ENCODE measurements at places on chromosomes 5 and 9. TPM values are rescaled to one million over a fixed set of nuclear protein-coding genes. Genes with fewer than 3 reads are reported as not detected.
A peak's percentile ranks its signal among the peaks of the same experiment; 100 is the strongest.

The PLAC8L1 gene
- not detected for total RNA-seq

The SLC2A8 gene
- 58.1 TPM for total RNA-seq

The PCDHGA7 gene
- total RNA-seq: 1.3 TPM

The ADAMTS16 gene
- 1.7 TPM for total RNA-seq

The NEUROG1 gene
- total RNA-seq: not detected

DNA sequence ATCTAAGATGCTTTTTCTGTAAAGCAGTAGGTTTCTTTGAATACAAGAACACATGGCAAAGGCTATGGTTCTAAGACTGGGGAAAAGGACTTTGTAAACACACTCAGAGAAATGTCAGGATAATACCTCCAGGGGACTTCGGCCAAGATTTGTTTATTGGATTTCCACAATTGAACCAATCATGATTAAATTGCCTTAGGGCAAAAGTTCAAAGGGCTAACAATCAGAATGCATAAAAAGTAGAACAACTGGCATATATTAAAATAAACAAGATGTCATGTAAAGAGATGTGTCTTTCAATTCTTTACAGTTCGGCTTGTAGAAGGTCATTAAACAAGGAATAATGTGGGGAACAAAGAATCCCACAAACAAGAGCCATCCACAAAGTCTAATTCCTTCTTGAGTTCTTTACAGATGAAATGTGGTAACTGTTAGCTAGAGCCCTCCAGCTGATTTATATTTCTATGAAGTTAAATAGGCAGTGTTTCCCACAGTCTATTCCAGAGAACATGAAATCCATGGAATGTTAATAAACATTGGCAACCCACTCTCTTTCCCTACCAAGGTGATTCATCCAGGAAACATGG lies 565.5 kb downstream of the ZNF608 start:
- DNase-seq: no peak

DNA sequence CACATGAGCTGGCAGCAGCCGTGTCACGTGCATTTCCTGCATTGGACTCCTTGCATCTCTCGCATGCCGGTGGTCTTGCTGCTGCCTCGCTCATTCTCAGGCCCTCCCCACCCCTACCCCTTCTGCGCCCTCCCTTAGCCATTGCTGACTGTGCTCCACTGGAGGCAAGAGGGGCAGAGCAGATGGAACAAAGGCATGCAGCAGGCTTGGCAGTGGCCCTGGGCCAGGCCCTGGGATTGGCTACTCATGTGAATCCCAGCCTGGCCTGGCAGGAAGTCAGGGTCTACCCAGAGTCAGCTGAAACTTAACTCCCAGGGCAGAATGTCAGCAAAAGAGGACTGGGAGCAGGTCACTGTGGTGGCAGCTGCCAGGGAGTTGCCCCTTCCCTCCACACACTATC lies 62.3 kb downstream of the TSTD2 start:
- no peak for DNase-seq

- DNase-seq: no peak
Measured at GRCh38 chr9:23842565-23843129, 16.6 kb upstream of the ELAVL2 start.

GRCh38 chr9:95644377-95644776 lies 127.6 kb upstream of the PTCH1 start:
- no peak for DNase-seq

DNA sequence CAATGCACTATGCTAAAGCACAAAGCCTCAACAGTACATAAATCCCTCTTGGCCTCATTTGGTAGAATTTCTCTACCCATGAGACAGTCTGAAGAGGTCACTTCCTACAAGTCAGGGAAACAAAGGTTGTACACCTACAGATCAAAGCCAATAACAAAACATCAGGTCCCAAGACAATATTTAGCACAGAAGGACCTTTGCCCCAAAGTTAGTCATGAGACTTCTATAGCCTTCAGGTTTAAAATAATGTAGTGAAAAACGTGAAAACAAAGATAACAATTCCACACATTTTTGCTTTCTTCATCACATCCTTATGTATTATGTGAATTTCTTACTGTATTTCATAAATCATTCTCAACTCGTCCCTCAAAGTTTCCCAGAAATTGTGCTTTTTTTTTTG lies 15.8 kb downstream of the AFF4 start:
- no peak for DNase-seq

DNA sequence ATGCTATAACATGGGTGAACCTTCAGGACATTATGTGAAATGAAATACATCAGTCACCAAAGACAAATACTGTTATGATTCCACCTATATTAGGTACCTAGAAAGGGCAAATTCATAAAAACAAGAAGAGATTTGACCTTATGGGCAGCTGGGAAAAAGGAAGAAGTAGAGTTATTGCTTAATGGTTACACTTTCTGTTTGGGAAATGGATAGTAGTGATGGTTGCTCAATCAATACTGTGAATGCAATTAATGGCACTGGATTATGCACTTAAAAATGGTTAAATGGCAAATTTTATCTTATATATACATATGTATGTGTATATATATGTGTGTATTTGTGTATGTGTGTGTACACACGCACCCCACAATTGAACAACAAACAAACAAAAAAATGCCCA lies 15.2 kb downstream of the FKBP15 start:
- DNase-seq: no peak

- DNase-seq: no peak
Measured at GRCh38 chr5:72314571-72315172, 5.4 kb downstream of the MRPS27 start.

GRCh38 chr9:29311221-29311620 lies 1737.9 kb upstream of the C9orf72 start:
- DNase-seq: no peak

DNA sequence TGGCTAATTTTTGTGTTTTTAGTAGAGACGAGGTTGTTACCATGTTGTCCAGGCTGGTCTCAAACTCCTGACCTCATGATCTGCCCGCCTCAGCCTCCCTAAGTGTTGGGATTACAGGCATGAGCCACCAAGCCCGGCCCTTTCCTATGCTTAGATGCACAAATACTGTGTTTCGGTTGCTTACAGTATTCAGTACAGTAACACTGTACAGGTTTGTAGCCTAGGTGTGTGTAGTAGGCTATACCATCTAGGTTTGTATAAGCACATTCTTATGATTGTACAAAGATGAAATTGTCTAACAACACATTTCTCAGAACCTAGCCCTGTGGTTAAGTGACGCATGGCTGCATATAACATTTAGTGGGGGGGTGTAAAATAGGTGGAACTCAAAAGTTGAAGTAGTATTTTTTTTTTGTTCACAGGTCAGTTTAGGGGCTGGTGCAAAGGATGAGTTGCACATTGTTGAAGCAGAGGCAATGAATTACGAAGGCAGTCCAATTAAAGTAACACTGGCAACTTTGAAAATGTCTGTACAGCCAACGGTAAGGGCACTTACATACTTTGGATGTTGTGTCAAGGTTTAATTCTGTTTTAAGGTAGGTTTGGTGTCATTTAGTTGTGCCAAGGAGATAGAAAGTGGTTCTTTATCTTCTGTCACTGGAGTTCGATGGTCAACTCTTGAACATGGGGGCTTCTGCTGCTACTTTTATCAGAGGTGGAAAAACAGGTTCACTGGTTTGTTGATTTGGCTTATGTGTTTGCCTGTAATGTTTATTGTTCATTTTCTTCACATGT lies 3.4 kb downstream of the NPM1 start:
- DNase-seq: no peak

GRCh38 chr5:43429706-43430105 lies 17.5 kb upstream of the CCL28 start:
- DNase-seq: no peak

GRCh38 chr9:136725612-136726011 lies 13.2 kb downstream of the DIPK1B start:
- DNase-seq: no peak

- DNase-seq: no peak
Measured at GRCh38 chr9:126947529-126947928, 32.9 kb downstream of the RALGPS1 start.

DNA sequence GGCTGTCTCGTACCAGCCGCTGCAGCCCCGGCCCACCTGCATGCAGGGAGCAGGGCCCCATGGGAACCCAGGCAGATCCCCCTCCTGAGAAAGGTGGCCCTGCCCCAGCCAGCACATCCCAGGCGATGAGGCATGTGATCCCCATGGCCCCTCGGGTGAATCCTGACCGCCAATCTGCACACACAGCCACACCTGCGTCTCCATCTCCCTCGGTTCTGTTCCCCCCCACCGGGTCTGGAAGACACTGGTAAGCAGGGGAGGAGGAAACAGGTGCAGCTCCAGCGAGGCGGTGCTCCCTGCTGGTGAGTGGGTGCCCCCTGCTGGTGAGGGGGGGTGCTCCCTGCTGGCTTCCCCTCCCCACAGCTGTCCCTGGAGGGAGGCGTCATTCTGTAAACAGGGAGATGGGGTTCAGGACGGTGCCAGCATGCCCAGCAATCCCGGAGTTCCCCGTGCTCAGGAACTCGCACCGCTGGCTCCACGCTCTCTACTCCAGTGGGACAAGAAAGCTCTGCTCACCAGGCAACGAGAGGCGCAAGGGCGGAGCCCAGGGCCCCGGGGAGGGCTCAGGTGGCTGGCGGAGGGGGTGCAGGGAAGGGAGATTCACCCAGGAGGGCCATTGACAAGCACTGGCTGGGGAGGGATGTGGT lies 28.4 kb upstream of the SLC12A7 start:
- peak; percentile 73 for DNase-seq

DNA sequence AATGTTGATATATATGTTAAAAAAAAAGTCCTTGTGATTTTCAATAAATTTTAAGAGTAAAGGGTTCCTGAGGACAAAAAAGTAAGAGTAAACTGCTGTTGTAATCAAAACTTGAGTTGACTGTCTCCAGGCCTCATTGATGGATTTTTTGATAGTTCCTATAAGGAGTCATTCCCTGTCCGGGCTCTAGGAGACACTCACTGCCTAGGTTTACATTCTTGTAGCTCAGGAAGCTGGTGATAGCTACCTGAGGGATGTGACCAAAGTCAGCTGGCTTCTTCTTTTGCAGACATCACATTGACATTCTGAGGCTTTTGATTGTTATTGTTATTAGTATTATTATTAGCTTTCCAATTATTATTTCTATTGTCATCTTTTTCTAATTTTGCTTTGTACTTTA lies 116.5 kb upstream of the FBXL7 start:
- no peak for DNase-seq

DNA sequence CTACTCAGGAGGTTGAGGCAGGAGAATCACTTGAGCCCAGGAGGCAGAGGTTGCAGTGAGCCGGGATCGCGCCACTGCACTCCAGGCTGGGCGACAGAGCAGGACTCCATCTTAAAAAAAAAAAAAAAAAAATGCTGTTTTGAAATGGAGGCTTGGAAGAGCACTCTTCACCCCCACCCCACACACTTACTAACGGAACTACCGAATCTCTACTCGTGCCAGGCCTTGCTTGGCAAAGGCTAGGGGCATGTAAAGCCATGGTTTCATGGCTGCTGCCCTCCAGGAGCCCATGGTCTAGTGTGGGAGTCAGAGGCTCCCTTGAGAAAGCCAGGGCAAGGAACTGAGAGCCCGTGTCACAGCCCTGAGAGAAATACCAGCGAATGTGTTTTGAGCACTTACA lies 21.3 kb downstream of the PCDHGC5 start:
- DNase-seq: no peak

GRCh38 chr5:134492568-134492967 lies 32.9 kb upstream of the JADE2 start:
- no peak for DNase-seq
